ENCODE measurements at places on chromosomes 2 and 18. TPM values are rescaled to one million over a fixed set of nuclear protein-coding genes. Genes with fewer than 3 reads are reported as not detected.
A peak's percentile ranks its signal among the peaks of the same experiment; 100 is the strongest.

CELF4 gene
- total RNA-seq = 3.0 TPM

CNTNAP5 gene
- total RNA-seq = 0.03 TPM

DNA sequence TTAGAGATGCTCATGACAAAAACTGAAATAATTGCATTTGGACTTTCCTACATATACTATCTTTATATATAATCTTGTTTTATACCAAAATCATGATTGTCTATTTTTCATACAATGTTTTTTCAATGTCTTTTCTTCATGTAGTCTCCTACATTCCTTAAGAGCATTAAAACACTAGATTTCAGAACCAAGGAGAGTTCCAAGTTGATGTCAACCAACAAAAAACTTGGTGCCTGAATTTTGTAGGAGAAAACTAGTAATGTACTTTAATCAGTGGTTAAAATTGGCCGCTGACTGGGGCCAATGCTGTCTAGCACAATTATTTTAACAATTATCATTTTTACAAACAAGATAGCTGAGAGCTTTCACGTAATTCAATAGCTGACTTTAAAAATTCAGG, 678.8 kb downstream of the DCC start:
- H3K4me3 ChIP-seq = no peak overlapping the region
- no peaks in the 10 kb centered on the region for H3K27me3 ChIP-seq
- H3K36me3 ChIP-seq = no peaks in the 10 kb centered on the region
- peak; percentile 58 for DNase-seq
- no peaks in the 10 kb centered on the region for H3K4me1 ChIP-seq

DNA sequence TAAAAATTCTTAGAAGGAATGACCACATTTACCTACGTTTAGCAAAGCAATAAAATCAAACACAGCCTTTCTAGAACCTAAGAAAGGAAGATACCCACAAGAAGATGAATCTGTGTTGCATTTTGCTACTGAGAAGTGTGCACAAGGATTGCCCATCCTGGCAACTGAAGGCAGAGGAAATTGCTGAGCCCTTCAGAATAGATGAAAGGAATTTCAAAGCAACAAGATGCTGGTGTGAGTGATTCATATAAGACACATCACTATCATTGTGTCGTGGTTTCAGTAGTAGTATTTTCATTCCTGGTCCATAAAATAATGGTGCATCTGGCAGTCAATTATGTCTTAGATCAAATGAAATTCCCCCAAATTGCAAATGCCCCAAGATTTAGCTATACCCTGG, 48.4 kb upstream of the ANKRD44 start:
- H3K4me3 ChIP-seq = no peak overlapping the region
- no peaks in the 10 kb centered on the region for H3K4me1 ChIP-seq
- H3K27me3 ChIP-seq = no peaks in the 10 kb centered on the region
- no peak for DNase-seq

DNA sequence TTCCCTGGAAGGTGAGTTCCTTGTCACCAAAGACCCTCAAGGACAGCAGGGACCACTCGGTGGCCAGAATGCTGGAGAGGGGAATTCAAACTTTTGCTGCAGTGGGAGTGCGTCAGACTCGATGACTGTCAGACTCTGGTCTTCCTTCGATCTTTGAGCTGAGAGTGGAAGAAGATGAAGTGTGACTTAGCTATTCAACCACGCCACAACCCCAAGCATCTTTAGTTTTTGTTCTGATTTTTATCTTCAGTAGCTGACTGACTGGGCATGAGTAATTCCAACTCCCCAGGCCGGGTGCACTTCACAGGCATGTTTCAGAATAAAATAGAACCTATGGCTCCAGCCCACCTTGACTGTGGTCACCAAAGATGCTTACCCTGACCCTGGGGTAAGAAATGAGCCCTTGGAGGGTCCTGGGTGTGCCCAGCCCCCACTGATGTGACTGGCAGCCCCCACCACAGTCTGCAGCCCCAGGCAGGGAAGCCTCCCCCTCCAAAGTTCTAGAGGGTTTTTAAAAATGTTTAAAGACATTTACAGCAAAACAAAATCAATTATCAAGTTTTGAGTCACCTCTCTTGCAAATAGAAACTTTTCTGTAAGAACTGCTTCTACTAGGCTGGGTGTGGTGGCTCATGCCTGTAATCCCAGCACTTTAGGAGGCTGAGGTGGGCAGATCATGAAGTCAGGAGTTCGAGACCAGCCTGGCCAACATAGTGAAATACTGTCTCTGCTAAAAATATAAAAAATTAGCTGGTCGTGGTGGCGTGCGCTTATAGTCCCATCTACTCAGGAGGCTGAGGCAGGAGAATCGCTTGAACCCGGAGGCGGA, 24.9 kb upstream of the YWHAQ start:
- no peak overlapping the region for H3K27ac ChIP-seq
- H3K27me3 ChIP-seq = no peaks in the 10 kb centered on the region
- peaks cover 2% of the 10 kb centered on the region for H3K4me1 ChIP-seq
- H3K4me3 ChIP-seq = no peak overlapping the region

DNA sequence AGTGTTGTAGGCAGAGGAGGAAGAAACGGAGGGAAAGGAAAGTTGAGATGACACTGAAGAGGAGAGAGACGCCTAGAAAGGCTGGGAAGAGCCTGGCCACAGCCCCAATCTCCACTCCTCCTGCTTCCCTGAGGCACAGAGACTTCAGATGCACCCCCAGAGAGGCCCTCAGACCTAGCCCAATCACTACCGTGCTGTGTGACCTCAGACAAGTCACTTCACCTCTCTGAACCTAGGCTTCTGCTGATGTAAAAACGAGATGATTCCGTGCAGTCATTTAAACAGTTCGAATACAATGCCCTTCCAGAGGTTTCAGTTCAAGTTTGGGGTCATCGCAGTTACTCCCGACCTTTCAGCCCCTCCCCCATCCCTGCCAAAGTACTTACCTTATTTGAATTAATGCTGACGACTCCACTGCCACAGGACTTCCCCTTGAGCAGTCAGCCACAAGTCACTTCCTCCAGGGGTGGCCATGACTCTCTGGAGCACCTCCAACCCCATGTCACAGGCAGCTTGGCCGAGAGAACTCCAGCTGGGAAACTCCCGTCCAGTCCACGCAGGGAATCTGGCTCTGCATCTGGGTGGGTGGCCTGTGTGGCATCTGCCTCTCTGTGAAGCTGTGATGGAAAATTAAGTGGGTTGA, 105.2 kb upstream of the ID2 start:
- DNase-seq = peak; percentile 87
- no peaks in the 10 kb centered on the region for H3K27me3 ChIP-seq
- H3K4me3 ChIP-seq = no peak overlapping the region
- peaks cover 24% of the 10 kb centered on the region for H3K4me1 ChIP-seq

GRCh38 chr2:30686000-30686399, 121.2 kb downstream of the CAPN13 start:
- no peak for DNase-seq
- no peak overlapping the region for H3K4me3 ChIP-seq
- no peak overlapping the region for H3K27ac ChIP-seq
- no peaks in the 10 kb centered on the region for H3K36me3 ChIP-seq
- H3K4me1 ChIP-seq = peaks cover 14% of the 10 kb centered on the region
